ENCODE measurements at places on chromosomes 6 and 20. TPM values are rescaled to one million over a fixed set of nuclear protein-coding genes. Genes with fewer than 3 reads are reported as not detected.

SDCBP2 gene
- total RNA-seq, result 447 TPM

ALDH8A1 gene
- total RNA-seq, result 2.3 TPM

SIRPB2 gene
- 3.4 TPM for total RNA-seq

SCGN gene
- total RNA-seq, result 6.4 TPM

WFDC5 gene
- total RNA-seq, result not detected

MOG gene
- not detected for total RNA-seq

GLP1R gene
- total RNA-seq, result not detected

DEFB124 gene
- total RNA-seq, result not detected

ZBTB46 gene
- total RNA-seq, result 3.3 TPM

OR2J3 gene
- not detected for total RNA-seq

BTN1A1 gene
- not detected for total RNA-seq

MOCS1 gene
- 30.9 TPM for total RNA-seq

SIRPD gene
- total RNA-seq, result not detected

SYCP2L gene
- total RNA-seq, result 0.12 TPM

NKX2-2 gene
- 1.8 TPM for total RNA-seq

TAGAP gene
- 4.1 TPM for total RNA-seq

EFCAB8 gene
- 0.17 TPM for total RNA-seq

PPP1R16B gene
- 4.4 TPM for total RNA-seq

RIPOR3 gene
- total RNA-seq, result 5.8 TPM

SPAG4 gene
- total RNA-seq, result 5.9 TPM

DOK5 gene
- total RNA-seq, result 0.67 TPM

NFATC2 gene
- total RNA-seq, result 6.2 TPM

RIPOR2 gene
- total RNA-seq, result 4.1 TPM

HDGFL1 gene
- not detected for total RNA-seq

GMPR gene
- total RNA-seq, result 3.9 TPM

MLIP gene
- total RNA-seq, result 1.9 TPM

ZFP64 gene
- total RNA-seq, result 15.0 TPM

B3GALT4 gene
- total RNA-seq, result 41.7 TPM

CCR6 gene
- total RNA-seq, result not detected

KCNQ5 gene
- 0.14 TPM for total RNA-seq

GNAS-AS1 gene
- 0.54 TPM for total RNA-seq

CST3 gene
- 852 TPM for total RNA-seq

TCF19 gene
- total RNA-seq, result 5.3 TPM

Measured in mucosa of descending colon (tissue), 3 donors.